ENCODE measurements at places on chromosomes 1 and 21.

DNA sequence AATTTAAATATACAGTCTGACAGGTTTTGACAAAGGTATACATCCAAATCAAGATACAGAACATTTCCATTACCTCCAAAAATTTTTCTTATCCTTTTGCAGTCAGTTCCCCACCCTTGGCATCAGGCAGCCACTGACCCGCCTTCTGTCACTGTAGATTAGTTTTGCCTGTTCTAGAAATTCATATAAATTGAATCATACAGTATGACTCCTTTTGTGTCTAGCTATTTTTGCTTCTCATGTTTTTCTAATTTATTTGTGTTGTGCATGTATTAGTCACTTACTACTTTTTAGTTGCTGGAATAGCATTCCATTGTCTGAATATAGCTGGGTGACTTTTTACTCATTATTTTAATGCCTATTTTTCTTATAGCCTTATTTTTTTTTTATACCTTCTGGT lies 3.8 kb downstream of the UTP25 start:
- no peak for DNase-seq

GRCh38 chr1:77636864-77637263 lies 45.6 kb downstream of the ZZZ3 start:
- DNase-seq = no peak

DNA sequence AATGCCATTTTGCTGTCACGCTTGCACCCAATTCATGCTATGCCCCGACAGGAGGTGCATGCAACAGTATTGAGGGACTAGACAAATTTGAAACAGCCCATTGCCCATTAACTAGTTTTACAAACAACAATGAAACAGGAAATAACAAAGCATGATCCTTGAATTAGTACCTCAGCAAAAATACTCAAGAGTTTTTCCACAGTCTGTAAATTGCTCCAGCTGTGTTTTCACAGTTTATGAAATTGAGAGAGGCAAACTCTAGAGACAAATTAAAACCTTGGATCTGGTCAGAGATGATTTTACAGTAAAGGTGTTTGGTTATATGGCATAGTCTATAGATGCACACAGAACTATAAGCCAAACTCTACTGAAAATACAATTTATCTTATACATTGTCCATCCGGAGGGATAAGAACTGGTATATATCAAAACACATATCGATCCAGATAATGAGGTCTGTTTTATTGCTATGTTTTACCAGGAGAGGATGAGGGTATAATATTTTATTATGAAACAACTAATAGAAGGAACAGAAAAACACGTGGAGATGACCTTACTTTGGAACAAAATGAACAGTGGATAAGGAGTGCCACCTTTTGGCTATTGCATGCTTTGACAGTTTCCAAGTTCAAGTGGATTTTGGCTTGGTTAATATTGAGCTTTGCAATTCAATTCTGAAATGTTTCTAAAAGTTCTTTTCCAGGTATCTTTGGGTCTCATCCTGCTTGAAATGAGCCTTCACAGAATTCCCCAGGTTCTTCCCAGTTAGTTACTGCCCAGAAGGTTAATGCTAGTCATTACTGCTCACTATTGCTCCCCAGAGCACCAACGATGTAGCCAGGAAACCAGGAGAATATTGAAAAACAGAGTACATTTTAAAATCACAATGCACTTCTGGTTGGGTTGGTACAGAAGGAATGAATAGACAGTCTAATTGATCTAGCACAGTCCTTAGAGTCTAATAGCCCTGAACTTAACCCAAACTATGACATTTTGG lies 45.7 kb downstream of the ZC3H11B start:
- no peak for DNase-seq

GRCh38 chr1:21680918-21681317 lies 11.8 kb upstream of the RAP1GAP start:
- DNase-seq = no peak

- DNase-seq = no peak
These were observed 194.2 kb upstream of the NFIA start for GRCh38 chr1:60888126-60888525.

GRCh38 chr1:36446271-36446670 lies 4.0 kb downstream of the OSCP1 start:
- DNase-seq = no peak

DNA sequence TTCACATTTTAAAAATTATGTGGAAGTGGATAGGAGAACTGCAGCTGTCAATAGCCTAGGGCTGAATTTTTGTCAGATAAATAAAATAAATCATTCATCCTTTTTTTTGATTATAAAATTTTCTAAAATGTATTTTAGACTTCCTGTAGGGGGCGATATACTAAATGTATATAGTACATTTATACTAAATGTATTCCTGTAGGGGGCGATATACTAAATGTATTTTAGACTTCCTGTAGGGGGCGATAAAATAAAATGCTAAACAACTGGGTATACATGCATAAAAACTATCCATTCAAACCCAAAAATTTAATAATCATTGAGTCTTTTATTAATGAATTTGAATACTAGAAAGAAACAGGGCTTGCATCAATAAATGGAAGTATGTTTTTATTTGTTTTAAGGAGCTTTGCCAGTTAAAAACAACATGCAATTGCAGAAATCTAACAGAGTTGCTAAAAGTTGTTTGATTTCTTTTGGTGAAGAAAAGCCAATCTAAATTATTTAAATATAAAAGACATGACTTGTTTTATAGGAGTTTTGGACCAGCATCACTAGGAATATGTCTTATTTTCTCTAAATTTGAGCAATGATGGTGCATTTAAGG lies 31.4 kb downstream of the CLCA1 start:
- no peak for DNase-seq

DNA sequence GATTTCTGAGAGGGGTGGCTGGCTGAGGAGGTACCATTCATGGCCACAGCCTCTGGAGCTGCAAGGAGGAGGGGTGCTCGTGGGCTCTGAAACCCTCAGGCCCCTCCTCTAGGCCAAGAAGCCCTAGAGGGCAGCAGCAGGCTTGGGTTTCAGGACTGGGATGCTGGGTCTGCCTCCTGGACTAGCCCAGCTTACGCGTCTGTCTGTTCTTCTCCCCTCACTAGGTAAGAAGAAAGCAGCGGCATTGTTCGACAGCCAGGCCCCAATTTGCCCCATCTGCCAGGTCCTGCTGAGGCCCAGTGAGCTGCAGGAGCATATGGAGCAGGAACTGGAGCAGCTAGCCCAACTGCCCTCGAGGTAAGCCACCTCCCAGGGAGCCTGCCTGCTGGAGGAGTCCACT lies 60.3 kb downstream of the TMEM53 start:
- no peak for DNase-seq

DNA sequence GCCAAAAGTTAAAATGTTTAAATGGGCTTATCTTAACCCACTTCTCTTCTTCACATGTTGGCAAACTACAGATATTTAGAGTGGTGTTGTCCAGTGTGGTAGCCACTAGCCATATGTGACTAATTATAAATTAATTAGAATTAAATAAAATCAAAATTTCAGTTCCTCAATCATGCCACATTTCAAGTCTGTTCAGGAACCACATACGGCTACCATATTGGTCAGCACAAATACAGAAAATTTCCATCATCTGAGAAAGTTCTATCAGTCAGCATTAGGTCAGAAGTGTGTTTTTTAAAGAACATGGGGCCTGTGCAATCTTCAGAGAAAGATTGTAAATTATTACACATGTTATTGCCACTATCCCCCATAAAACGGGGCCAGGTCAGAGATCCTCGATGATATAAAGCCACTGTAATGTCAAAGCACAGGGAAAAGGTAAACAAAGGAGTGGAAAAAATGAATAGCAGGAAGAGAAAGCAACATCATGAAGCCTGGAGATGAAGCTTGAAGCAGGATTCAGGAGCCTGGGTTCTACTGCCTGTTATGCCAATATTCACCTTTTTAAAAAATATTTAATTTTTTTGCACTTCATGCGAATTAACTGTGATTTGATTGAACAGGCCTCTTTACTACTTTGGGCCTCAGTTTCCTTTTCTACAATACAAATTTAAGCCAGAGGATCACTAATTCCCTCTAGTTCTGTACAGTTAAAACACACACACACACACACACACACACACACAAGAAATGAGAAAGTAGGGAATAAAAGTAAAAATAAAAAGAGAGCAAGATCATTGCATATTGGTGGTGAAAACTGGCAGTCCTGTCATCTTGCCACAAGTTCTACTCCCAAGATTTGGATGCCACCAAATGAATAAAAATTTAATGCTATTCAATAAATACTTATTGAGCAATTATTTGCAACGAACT lies 2.3 kb downstream of the RSBN1 start:
- DNase-seq = no peak

- DNase-seq = no peak
These were observed 1234.4 kb downstream of the KCNT2 start for GRCh38 chr1:195373856-195374255.

DNA sequence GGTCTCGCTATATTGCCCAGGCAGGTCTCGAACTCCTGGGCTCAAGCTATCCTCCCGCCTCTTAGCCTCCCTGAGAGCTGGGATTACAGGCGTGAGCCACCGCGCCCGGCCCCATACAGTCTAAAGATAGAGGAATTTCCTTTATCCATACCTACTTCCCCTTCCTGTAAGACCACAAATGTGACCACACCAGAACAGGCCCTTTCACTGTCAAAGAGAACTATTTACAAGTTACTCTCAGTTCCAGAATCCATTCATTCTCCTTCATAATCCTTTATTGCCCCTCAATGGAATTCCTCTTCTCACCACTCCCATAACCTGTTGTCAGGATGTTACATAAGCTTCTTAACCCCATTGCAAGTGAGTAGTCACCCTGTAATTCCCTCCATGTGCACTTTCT lies 26.3 kb upstream of the SLC5A9 start:
- no peak for DNase-seq

DNA sequence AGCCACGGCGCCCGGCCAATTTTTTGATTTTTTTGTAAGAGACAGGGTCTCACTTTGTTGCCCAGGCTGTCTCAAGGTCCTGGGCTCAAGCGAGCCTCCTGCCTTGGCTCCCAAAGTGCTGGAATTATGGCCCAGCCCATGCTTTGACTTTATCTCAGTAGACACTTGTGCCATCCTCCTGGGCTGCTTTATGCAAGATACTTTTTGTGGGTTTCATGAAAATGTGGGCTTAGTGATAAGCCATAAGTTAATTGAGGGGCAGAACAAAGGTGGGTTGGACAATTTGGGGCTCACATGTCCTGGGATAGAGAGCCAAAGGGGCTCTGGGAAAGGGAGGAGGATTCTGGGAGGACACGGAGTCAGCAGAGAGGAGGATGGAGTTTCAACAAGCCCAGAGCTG lies 22.0 kb downstream of the ALPL start:
- DNase-seq = no peak

GRCh38 chr1:7068552-7068951 lies 283.3 kb downstream of the CAMTA1 start:
- DNase-seq = no peak

DNA sequence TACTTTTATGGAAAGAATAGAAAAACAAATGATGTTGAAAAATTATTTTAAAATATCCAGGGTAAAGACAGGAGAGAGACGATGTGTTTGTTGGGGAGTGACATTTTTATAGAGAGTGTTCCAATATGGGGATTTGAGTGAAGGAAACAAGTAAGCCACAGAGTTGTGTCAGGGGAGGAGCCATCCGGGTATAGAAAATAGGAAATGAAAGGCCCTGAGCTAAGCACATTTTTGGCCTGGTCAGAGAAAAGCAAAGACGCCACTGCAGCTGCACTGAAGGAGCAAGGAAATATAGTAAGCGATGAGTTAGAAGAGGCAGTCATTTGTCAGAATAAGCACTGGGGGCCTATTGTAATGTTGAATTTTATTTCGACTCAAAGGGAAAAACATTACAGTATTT lies 107.3 kb upstream of the ADGRL4 start:
- no peak for DNase-seq

GRCh38 chr1:56580771-56581170 lies 1.4 kb upstream of the PLPP3 start:
- DNase-seq = no peak

DNA sequence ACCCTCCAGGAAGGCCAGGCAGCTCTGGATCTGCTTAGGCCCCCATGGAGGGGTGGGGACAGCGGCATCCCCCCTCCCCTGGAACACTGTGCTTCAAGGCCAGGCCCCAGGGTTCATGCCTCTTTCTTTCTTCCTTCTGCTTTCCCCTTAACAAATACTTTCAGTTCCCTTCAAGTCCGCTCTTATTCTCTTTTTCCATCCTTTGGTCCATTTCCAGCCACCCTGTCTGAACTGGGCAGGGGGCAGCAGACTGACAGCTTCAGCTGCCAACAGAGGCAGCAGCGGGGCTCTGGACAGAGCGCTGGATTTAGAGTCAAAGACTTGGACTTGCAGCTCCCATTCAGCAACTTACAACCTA lies 1.1 kb upstream of the CD244 start:
- DNase-seq = no peak

DNA sequence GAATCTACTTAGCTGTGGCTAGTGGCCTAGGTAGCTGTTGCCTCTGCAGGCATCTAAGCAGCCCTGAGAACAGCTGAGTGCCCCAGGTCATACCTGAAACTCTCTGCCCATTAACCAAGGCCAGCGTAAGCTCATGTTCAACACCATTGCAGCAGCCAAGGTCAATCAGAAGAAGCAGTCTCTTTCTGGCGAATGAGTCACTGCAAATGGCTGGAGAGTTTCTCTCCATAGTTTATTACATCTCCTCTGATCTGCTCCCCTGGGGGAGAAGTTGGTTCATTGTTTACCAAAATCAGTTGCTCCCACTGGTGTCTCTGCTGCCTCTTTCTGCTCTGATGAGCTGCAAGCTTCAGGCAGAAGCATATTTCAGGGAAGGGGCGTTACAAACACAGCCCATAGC lies 6.9 kb upstream of the BCL9 start:
- DNase-seq = no peak

GRCh38 chr1:245043611-245043940 lies 111.2 kb upstream of the KIF26B start:
- no peak for DNase-seq

DNA sequence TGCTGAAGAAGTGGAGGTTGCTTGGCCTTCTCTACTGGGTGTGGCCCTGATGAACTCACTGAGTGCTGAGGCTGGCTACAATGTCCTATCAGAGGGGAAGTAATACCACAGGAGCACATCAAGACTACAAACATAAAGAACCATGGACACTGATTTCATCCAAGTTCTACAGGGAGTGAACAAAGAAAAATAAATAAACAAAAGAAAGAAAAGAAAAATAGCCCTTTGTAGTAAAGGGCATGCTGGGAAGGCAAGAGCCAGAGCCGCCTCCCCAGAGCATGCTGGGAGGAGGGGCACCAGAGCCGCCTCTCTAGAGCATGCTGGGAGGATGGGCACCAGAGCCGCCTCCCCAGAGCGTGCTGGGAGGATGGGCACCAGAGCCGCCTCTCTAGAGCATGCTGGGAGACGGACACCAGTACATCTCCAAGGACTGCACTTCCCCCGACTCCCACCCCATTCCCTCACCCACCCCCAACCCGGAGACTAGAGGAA lies 65.9 kb downstream of the LAMC2 start:
- DNase-seq = no peak

- DNase-seq = no peak
These were observed 39.4 kb upstream of the EPS15 start for GRCh38 chr1:51558375-51558924.

Data from stimulated activated CD8-positive, alpha-beta memory T cell treated with anti-CD3 and anti-CD28 coated beads, Interleukin-2, amount 100 ng/mL, for 48 hours (primary cell).